ENCODE measurements at places on chromosomes 5 and 9. TPM values are rescaled to one million over a fixed set of nuclear protein-coding genes. Genes with fewer than 3 reads are reported as not detected.

- DNase-seq, result no peak
Observed at GRCh38 chr5:152379331-152379730, 25.7 kb downstream of the NMUR2 start.

DNA sequence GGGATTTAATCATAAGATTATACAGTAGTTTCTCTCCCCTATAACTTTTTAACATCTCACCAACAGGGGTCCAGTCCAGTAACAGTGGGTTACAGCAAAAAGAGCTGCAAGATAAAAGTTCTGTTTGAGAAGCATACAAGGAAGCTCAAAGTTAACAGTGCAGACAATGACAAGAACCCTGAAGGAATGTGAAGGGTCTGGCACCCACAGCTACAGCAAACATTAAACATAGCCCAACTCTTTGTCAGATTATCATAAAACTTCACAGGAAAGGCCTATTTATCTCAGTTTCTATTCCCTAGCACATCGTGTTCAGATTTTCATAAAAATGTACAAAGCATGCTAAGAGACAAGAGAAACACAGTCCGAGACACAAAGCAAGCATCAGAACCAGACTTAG, 309.4 kb downstream of the DIRAS2 start:
- no peak for DNase-seq

GRCh38 chr5:43874772-43875171, 271.8 kb downstream of the NNT start:
- no peak for DNase-seq

DNA sequence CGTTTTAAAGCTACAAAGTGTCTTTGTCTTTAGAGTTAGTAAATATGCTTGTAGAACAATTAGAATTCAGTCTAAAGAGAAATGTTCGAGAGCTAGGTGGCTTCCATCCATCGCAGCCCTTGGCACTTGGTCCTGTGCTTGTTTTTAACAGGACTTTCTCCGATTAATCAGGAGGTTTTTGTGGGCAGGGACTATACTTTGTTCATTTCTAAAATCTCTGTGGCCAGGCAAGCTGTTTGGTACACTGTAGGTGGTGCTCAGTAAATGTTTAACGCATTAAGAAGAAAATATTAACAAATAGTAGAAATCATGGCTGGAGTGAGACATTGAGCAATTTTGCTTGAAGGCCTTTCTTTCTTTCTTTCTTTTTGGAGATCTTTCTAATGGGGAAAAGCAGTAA, 20.8 kb downstream of the AGXT2 start:
- no peak for DNase-seq

DNA sequence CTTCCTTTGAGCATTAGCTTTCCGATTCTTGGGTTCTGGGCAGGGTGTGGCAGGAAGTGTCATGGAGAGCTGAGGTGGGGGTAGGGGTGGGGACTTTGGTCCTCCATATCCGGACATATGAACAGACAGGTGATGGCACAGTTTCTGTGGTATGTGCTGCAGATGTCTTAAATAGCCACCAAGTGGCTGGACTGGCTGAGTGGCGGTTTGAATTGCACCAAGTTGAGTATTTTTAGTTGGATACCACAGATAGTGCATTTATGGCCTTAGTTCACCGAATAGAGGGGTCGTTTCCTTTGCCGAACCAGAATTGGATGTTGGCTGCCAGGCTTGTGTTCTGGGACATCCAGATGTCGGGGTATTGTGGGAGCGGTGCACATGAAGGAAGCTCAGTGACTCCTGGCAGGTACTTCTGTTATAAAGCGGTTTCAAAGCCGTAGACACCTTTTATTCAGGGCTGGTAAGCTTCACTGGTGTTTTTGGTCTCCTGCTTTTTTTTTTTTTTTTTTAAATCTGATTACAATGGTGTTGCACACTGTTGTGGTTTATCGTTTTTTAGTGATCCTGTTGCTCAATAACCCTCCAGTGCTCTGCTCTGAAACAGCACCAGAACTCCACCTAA, 15.1 kb upstream of the TNFAIP8 start:
- peak; percentile 83 for DNase-seq

DNA sequence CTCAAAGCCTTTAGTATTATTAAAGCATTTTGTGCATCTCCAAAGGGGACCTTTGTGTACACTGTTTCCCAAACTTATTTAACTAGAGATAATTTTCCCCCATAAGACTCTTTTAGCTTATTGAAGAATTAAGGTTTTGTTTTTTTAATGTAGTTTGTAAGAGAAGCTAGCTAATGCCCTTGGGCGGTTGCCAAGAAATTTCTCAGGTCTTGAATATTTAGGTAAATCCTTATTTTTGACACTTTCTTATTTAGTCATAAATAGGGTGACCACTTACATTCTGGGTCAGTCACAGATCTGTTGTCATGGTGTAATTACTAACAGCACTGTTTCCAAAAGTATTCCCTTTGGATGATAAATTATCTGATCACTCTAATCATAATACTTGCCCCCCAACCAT, 27.2 kb downstream of the TNFAIP8 start:
- DNase-seq, result no peak

- DNase-seq, result peak; percentile 98
Observed at GRCh38 chr9:128218518-128219389, 15.6 kb downstream of the DNM1 start.

DNA sequence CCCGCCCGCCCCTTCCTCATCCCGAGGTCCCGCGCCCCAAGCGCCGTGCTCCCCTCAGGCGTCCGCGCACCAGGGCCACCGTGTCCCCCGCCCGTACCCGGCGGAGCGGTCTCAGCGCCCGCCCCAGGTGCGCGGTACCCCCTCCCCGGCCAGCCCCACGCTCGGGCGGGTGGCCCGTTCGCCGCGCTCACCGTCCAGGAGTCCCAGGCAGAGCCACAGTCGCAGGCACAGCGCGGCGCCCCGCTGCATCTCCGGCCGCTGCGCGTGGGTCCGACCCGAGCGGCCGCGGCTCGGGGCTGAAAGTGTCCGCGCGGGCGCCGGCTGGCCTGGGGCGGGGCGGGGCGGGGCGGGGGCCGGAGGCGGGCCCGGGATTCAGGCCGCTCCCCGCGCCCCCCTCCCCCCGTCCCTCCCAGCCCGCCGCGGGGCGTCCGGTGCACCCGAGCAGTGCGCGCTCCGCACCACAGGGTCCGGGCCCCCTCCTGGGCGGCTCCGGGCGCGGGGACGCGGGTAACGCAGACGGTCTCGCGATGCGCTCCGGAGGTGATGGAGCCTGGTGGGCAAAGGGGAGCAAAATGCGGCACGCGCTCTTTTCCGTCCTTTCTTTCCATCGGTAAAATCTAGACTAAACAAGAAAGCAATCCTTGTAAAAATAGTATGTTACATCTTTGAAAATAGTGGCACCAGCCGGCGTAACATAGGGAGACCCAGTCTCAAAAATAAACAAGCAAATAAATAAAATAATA, at the start of gene FLT4:
Gene FLT4 (minus strand): TSS at position 304 of the 743 bp plus-strand sequence. CDS start 55 bp downstream, at position 249.
- no peak for DNase-seq

DNA sequence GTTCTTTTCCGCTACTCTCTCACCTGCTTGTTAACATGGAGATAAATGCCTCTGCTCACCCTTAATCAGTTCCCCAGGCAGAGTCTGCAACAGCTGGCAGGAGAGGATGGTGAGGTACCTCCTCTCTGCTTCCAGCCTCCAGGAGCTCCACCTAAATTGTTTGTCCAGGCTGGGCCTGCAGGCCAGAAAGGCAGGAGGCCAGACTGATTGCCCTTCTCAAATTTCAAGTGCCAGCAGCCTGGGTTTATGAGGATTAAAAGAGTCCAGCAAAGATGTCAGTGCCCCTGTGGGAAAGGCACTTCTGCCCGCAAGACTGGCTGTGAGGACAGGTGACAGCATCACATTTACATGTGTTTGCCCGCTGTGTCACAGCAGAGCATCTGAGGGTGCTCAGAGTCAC, 19.8 kb downstream of the CORO2A start:
- DNase-seq, result no peak

DNA sequence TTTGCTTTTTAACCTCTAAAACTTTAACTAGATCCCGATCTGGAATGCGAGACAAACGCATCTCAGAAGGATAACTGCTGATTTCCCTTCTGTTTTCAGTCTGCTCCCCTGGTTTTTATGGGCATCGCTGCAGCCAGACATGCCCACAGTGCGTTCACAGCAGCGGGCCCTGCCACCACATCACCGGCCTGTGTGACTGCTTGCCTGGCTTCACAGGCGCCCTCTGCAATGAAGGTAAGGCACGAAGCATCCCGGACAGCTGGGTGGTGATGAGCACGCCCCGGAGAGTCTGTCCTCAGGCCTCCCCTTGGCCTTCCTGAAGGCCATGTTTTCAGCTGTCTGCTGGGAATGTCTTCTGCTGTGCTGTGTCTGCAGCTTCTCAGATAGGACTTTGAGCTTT, 82.9 kb upstream of the PRRC1 start:
- no peak for DNase-seq

The LSM11 gene
- total RNA-seq, result 7.3 TPM

The SHOC1 gene
- total RNA-seq, result not detected

DNA sequence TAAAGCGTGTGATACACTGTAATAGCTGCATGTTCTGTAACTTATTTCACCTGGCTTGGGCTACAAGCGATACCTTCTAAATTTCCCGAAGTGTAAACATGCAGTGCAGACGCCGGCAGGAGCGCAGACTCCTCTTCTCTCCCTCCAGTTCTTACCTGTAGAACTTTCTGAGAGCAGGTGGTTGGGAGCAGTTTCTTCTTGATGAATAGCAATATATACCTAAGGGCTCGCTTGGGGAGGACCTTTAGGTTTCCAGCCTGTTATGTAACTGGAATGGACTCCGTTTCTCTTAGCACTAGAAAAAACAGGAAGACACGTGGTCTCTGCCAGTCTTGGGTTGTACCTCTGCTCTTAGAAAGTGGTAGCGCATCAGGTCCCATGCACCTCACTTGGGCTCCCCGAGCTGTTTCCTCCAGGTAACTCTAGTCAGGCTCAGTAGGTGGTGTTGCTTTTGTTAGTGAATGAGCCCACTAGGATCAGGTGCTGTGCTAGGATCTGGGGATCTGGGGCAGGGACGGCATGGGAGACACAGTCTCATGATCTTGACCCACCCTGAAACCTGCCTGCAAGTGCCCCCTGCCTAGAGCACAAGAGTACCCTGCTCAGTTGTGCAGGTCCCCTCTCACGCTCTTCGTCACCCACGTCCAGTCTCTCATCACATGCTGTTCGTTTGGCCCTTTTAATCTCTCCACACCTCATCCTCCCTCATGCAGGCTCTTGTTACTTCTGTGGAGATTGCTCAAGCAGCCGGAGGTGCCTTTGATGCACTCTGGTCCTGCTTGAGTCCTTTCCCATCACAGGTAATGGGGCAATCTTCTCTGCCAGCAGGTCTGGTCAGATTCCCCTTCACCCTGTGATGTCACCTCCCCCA, 2.8 kb downstream of the TENT4A start:
- DNase-seq, result no peak

The SPINK13 gene
- not detected for total RNA-seq

DNA sequence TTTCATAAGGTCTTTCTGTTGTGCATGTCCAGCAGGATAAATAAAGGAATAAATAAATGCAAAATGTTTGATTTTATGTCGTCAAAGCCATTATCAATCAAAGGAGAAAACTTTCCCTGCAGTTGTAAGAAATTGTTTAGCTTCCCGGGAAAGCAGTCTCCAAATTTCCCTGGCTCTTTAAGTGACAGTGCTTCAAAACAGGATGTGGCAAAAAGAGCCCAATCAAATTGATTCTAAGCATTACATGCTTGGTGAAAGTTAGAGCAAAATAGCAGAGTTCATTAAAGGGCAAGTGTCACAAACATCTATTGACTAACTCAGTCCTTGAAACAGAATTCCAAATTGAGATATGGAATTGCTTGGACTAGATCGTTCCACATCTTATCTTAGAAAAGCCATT, 704.1 kb downstream of the PRELID2 start:
- no peak for DNase-seq

DNA sequence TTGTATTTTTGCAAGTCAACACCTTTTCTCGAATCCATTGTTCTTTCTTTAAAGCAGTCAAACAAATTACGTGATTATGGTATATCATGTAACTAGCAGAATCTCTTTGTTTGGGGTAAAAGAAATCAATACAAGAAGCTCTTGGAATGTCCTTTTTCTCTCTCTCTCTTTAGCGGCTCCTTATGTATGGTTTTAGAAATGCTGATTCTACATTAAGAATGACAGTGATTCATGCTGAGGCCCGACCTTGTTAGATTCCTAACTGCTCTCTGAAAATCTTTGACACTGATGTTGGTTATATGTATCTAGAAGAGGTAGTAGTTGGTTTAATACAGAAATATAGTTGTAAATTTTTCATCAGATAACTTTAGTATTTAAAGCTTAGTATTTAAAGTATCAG, 76.4 kb downstream of the SNX24 start:
- DNase-seq, result no peak

DNA sequence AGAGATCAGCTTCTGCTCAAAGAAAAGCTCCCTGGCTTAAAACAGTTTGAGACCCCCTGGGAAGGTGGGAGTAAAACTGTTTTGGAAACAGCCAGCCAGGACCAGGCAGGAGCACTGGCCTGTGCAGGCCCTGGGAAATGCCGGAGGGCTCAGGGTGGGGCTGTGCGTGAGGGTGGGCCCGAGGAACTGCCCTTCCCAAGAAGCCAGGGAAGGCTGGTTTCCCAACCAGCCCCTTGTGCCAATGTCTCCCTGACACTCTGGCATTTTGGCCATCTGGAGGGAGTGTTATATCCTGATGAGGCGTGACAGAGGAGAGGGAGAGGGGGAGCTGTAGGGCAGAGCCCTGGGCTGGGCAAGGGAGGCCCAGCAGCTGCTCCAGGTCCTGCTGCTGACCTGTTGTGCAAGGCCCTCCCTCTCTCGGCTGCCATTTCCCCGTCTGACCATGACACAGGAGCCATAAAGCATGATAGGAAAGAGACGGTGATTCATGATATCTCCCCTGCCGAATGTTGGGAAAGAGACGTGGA, 16.1 kb downstream of the OLFML2A start:
- no peak for DNase-seq

GRCh38 chr9:91577633-91578061, 154.0 kb upstream of the NFIL3 start:
- no peak for DNase-seq

DNA sequence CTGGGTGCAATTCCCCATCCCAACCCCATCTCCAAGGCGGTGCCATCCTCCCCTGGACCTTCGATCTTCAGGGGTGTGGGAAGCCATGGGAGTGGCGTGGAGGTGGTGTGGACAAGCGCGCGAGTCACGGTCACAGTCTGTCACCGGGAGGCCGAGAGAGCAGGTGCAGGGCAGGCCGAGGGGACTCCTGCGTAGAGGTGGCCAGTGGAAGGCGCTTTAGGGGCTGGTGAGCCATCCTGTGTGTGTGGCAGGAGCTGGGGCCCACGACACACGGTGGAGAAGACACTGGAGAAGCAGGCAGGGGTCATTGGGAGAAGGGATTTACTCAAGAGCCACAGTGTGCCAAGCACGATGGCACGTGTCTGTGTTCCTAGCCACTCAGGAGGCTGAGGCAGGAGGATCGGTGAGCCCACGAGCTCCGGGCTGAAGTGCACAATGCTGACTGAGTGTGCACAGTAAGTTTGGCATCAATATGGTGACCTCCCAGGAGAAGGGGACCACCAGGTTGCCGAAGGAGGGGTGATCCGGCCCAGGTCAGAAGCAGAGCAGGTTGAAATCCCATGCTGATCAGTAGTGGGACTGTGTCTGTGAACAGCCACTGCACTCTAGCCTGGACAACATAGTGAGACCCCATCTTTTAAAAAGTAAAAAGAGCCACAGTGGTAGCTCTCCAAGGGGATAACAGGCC, 145.1 kb upstream of the PHYKPL start:
- DNase-seq, result no peak

The CTXN3 gene
- total RNA-seq, result not detected

The PKD2L2 gene
- total RNA-seq, result not detected

Measured in activated CD8-positive, alpha-beta T cell treated with anti-CD3 and anti-CD28 coated beads for 36 hours (primary cell).